ENCODE measurements at places on chromosomes 11 and 22.

DNA sequence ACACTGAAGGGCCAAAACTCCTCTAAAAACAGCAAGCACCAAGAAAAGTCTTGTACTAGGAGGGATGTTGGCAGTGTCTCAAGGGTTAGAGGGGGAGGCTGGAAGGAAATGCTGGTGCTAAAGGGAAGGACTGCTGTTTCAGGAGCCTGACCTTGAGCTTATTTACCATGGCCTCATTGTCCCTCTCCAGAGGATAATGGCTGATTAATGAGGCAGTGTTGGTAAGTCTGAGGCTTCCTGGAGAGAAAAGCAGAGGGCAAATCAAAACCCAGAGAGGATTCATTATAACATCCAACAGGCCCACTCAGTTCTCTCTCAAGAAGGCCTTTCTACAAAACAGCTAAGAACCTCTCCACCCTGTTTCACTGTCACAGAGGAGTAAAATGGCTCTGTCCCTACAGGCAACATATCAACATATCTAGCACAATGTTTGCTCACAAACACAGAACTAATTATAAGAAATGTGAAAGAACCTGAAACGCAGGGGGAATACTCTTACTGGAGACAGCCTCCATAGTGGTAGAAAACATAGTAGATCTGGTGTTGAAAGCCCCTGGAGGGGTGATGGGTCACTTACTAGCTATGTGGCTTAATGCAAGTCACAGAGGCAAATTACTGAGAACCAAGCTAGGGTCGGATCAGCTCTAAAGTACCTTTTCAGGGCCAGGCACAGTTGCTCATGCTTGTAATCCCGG lies 31.4 kb downstream of the NUMA1 start:
- H3K4me3 ChIP-seq, result no peak overlapping the region
- no peaks in the 10 kb centered on the region for H3K4me1 ChIP-seq
- H3K27me3 ChIP-seq, result no peaks in the 10 kb centered on the region
- peaks cover 3% of the 10 kb centered on the region for H3K36me3 ChIP-seq

DNA sequence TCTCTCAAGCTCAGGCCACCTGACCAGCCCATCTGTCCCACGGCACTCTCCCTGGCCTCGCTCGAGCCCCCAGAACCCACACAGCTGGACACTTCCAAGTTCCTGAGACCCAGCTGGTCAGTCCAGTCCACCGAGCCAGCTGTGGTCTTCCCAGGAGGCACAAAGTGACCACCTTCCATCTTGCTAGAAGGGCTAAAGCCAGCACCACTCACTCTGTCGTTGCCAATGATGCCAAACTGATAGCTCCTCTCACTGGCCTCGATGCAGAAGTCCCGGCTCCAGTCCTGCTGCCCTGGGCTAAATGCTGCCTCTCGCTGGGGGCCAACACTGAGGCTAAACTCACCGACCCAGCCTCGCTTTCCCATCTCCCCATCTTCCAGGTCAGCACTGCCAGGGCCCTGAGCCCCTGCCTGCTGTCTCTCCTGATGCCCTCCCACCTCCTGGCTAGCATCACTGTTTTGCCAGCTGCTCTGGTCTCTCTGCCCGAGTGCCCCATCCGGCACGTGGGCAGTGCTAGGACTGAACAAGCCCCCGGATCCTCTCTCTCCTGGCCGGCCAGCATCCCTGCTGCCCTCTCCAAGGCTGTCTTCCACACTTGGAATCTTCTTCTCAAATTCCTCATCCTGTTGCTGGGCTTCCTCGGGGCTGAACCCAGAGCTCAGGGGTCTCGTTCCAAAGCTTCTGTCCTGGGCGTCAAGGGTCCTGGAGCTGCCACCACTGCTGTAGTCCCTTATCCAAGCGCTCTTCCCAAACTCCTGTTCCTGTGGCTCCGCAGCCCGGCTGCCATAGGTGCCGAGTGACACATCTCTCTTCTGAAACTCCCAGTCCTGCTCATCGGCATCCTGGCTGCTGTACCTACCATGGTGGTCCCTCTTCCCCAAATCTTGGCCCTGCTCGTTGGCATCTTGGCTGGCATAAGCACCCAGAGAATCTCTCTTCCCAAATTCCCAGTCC lies 15.4 kb downstream of the TNKS1BP1 start:
- no peaks in the 10 kb centered on the region for H3K27me3 ChIP-seq
- H3K4me1 ChIP-seq, result peaks cover 30% of the 10 kb centered on the region
- peak; percentile 86 for DNase-seq
- peaks cover 71% of the 10 kb centered on the region for H3K36me3 ChIP-seq
- peak overlapping the region; percentile 87 for H3K27ac ChIP-seq
- no peak overlapping the region for H3K4me3 ChIP-seq

- DNase-seq, result peak; percentile 25
- peaks cover 7% of the 10 kb centered on the region for H3K36me3 ChIP-seq
- peak overlapping the region; percentile 83 for H3K27ac ChIP-seq
- peak overlapping the region; percentile 47 for H3K4me3 ChIP-seq
Measured at GRCh38 chr11:34976496-34977088, 60.2 kb downstream of the PDHX start.

- no peaks in the 10 kb centered on the region for H3K36me3 ChIP-seq
- H3K4me1 ChIP-seq, result no peaks in the 10 kb centered on the region
- no peak overlapping the region for H3K4me3 ChIP-seq
Measured at GRCh38 chr11:117944554-117944953, 15.4 kb upstream of the TMPRSS13 start.

GRCh38 chr11:78390809-78391208 lies 26.8 kb downstream of the GAB2 start:
- no peak overlapping the region for H3K27ac ChIP-seq
- H3K27me3 ChIP-seq, result no peaks in the 10 kb centered on the region
- H3K36me3 ChIP-seq, result no peaks in the 10 kb centered on the region
- H3K4me3 ChIP-seq, result no peak overlapping the region
- no peak for DNase-seq

- peak; percentile 70 for DNase-seq
- H3K27me3 ChIP-seq, result no peaks in the 10 kb centered on the region
- H3K36me3 ChIP-seq, result no peaks in the 10 kb centered on the region
- H3K4me1 ChIP-seq, result peaks cover 4% of the 10 kb centered on the region
Measured at GRCh38 chr11:131859538-131860210, 489.3 kb downstream of the NTM start.

- no peaks in the 10 kb centered on the region for H3K36me3 ChIP-seq
- no peaks in the 10 kb centered on the region for H3K27me3 ChIP-seq
- H3K27ac ChIP-seq, result peak overlapping the region; percentile 2
- peaks cover 16% of the 10 kb centered on the region for H3K4me1 ChIP-seq
Measured at GRCh38 chr11:78310500-78310909, 107.1 kb downstream of the GAB2 start.

DNA sequence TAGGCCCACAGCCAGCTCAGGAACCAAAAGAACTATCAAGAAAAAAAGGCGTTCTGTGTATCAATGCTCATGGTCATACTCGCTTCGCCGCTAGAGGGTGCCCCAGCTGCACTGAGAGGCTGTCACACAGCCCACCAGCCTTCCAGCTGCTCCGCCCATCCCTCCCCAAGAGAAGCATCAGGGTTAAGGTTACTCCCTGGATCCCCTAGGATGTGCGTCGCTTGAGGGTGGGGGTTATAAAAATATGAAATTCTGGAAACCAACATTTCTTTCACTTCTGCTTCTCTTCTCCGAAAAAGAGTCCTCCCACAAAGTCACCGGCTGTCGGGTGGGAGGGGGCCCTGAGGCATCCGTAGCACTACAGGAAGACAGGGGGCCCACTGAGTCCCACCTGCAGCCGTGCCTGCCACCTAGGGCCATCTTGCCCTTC lies 1.7 kb downstream of the CBX6 start:
- peaks cover 10% of the 10 kb centered on the region for H3K27me3 ChIP-seq
- H3K36me3 ChIP-seq, result peaks cover 26% of the 10 kb centered on the region
- no peak overlapping the region for H3K27ac ChIP-seq
- peak; percentile 99 for DNase-seq
- H3K4me3 ChIP-seq, result peak overlapping the region; percentile 85

GRCh38 chr11:69355346-69355940 lies 61.5 kb downstream of the MYEOV start:
- no peak overlapping the region for H3K27ac ChIP-seq
- H3K4me3 ChIP-seq, result no peak overlapping the region
- no peaks in the 10 kb centered on the region for H3K27me3 ChIP-seq
- peaks cover 59% of the 10 kb centered on the region for H3K4me1 ChIP-seq
- no peaks in the 10 kb centered on the region for H3K36me3 ChIP-seq
- DNase-seq, result no peak

DNA sequence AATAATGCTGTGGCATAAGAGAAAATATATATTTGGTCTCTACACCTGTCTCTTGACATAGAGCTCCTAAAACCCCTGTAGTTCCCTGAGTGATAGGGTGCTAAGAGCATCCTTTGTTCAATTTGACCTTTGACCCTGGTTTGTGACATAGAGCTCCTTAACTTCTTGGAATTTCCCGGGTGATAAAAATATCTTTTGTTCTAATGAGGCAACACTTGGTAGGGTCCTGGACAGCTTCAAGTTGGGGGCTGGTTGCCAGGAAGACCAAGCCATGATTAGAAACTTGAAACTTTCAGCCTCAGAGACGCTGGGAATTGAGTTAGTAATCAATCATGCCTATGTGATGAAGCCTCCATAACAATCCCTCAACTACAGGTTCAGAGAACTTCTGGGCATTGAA lies 105.4 kb downstream of the CASP12 start:
- DNase-seq, result no peak
- no peaks in the 10 kb centered on the region for H3K36me3 ChIP-seq
- H3K4me1 ChIP-seq, result no peaks in the 10 kb centered on the region
- H3K4me3 ChIP-seq, result no peak overlapping the region
- H3K27me3 ChIP-seq, result no peaks in the 10 kb centered on the region

DNA sequence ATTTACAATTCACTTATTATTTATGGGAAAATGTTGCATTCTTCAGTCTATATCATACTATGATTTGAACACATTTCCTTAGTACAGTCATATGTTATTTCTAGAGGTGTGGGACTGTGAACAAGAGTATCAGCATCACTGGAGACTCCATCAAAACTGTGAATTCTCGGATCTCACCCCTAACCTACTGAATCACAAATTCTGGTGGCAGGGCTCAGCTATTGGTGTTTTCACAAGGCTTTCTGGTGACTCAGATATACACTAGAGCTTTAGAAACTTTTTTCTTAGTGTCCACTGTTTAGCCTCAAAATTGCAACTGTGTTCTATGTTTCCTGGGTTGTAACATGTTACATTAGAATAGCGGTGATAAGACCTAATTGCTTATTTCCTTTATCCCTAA lies 352.9 kb upstream of the DDI1 start:
- no peak overlapping the region for H3K27ac ChIP-seq
- no peak for DNase-seq
- peaks cover 17% of the 10 kb centered on the region for H3K4me1 ChIP-seq
- H3K36me3 ChIP-seq, result no peaks in the 10 kb centered on the region
- H3K4me3 ChIP-seq, result no peak overlapping the region

DNA sequence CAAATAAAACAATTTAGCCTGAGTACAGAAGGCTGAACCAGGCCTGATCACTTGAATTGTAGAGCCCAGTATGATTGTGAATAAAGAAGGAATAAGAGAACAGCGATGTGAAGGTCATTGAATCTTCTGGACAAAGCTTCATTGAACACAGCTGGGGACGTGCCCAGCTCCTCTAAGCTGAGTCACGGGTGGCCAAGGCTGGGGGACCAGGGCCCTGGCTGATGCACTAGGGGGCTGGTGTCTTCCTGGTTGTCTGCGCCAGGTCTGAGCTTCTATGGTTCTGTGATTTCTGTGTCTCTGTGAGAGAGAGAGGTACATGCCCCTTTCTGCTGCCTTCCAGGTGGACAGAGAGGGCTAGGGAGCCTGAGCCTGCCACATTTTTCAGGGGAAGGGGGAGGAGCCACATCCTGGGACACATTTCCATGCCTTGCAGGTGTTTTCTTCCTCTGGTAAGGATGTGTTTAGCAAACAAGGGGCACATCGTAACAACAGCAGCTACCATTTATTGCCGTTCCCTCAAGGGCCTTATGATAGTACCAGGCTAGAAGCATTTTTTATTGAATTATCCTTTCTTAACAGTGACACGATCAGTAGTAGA lies 135.7 kb downstream of the C11orf91 start:
- DNase-seq, result no peak
- no peaks in the 10 kb centered on the region for H3K4me1 ChIP-seq
- no peak overlapping the region for H3K27ac ChIP-seq
- no peaks in the 10 kb centered on the region for H3K36me3 ChIP-seq

DNA sequence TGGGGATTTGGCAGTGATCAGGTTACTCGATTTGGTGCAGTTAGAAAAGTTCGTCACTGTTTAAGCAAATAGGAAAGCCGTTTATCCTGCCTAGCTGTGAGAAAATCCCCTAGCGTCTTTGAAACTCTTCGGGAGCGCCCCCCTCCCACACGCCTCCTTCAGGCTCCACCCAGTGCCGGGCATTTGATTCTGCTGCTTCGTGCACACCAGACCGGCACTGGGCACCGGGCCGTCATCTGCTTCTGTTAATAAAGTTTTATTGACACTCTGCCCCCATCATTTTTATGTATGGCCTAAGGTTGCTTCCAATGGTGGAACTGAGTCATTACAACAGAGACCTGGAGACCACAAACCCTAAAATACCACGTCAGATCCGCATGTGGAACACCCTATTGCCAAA lies 50.9 kb downstream of the IGF2 start:
- no peak overlapping the region for H3K27ac ChIP-seq
- peaks cover 4% of the 10 kb centered on the region for H3K4me1 ChIP-seq
- no peaks in the 10 kb centered on the region for H3K27me3 ChIP-seq
- H3K36me3 ChIP-seq, result no peaks in the 10 kb centered on the region
- peak; percentile 72 for DNase-seq

DNA sequence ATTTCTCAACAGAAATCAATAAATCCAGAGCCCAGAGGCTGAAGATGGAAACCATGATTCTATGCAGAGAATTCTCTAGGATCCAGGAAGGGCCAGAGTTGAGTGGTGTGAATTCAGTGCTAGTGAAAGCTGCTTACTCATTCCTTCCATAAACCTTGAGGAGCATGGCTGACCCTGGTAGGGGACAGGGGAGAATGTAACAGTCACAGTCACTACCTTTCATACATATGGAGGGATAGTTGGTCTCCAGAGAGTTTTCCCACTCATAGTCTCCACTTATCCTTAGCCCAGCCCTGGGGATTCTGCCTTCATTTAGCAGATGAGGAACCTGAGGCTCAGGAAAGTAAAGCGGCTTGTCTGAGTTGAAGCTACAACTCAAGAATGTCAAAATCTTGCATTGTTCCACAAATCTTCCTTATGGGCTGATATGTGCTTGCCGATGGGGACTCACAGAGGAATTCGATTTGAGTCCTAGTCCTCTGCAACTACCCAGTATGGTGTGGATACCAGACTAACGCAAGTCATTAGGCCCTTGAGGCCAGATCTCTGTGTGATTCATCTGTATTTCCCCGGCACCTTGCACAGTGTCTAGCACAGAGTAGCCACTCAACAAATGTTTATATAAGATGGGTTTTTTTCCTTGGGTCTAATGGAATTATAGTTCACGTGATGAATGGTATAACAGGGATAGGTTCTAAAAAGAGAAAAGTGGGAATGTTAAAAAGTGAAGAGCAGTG lies 3.7 kb upstream of the ANAPC15 start:
- DNase-seq, result no peak
- no peak overlapping the region for H3K27ac ChIP-seq
- no peak overlapping the region for H3K4me3 ChIP-seq
- H3K27me3 ChIP-seq, result no peaks in the 10 kb centered on the region
- peaks cover 33% of the 10 kb centered on the region for H3K4me1 ChIP-seq
- H3K36me3 ChIP-seq, result no peaks in the 10 kb centered on the region

GRCh38 chr22:46136486-46137217 lies 13.7 kb upstream of the PPARA start:
- no peaks in the 10 kb centered on the region for H3K27me3 ChIP-seq
- H3K27ac ChIP-seq, result no peak overlapping the region
- DNase-seq, result peak; percentile 27
- no peaks in the 10 kb centered on the region for H3K36me3 ChIP-seq
- H3K4me1 ChIP-seq, result no peaks in the 10 kb centered on the region

Measured in osteoblast (primary cell).